Lower leg skin (tissue), 4 donors: ENCODE measurements at places on chromosomes 2 and 18.
A peak's percentile ranks its signal among the peaks of the same experiment; 100 is the strongest.

- DNase-seq, result peak; percentile 33
These were observed 501.1 kb upstream of the TNP1 start for GRCh38 chr2:217360781-217361482.

- no peak for DNase-seq
These were observed 533.5 kb upstream of the NRP2 start for GRCh38 chr2:205148755-205149154.

- no peak for DNase-seq
These were observed 2.3 kb downstream of the FEV start for GRCh38 chr2:218982586-218983262.

DNA sequence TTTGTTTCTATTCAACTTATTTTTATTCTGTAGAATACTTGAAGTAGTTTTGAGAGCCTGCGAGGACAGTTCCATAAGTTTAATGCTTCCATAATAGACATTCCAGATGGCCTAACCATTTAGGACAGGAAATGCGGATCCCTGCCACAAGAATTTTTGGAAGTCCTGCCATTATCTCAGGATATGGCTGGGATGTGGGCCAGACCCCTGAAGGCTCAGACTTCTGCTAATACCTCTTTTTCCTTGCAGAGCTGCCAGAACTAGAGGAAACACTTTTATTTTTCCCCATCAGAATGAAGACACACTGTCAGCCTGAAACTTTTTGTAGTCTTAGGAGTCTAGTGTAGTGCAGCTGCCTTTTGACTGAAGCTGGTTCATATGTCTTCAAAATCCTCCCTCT is 806.5 kb downstream of the TDRD15 start:
- DNase-seq, result no peak

GRCh38 chr2:9842487-9843228 is 616 bp upstream of the TAF1B start:
- DNase-seq, result no peak

DNA sequence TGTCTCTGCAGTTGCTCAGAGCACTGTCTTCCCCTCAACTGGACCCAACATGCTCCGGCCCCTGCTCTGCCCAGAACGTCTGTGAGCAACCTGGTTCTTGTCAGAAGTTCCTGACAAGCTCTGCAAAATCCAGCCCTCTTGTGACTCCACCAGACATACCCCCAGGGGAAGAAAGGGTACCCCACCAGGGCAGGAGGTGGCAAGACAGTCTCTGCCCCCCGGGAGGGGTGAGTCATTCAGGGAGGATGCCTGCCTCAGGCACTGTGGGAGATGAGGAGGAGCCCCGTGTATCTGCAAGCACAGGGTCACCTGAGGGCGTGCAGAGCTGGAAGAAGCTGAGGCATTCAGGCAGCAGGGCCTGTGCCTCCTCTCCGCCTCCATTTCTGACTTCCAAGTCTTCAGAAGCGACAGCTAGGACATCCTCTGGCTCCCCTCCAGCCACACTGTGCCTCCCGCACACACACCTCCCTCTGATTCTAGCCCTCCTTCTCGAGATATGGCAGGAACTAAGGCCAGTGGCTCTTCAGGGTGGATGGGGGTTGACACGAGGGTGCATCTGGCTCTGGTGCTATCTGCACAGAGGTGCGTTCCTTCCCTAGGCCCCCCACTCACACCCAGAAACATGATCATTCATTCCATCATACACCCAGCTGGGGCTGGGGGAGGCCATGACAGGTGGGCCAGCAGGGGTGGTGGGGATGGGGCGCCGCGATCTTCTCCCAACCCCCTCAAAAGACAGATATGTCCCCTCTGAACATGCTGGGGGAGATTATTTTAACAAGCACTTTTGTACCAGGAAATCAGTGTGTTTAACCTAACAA is 222.2 kb downstream of the CYP26B1 start:
- DNase-seq, result no peak

GRCh38 chr2:98759338-98759737 is 28.4 kb upstream of the MGAT4A start:
- no peak for DNase-seq

- no peak for DNase-seq
These were observed at the start of gene LRRTM4 for GRCh38 chr2:77521931-77522470. Gene LRRTM4 (minus strand): TSS chr2:77522376.

DNA sequence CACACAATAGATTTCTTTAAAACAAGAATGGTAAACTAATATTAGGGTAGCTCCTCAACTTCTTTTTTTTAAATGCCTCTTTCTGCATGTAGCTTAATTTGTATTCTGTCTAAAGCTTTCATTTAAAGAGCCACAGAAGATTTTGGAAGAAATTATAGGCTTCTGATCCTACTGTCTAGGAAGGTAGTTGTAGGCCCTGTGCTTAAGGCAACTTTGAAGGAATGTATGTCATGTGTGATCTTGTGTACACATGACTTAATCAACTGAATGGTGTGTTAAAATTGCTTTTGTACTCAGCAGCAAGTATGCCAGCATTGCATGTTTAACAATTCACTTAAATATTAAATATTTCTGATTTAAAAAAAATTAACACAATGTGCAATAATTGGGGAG is 51.5 kb upstream of the LYPD6 start:
- no peak for DNase-seq

DNA sequence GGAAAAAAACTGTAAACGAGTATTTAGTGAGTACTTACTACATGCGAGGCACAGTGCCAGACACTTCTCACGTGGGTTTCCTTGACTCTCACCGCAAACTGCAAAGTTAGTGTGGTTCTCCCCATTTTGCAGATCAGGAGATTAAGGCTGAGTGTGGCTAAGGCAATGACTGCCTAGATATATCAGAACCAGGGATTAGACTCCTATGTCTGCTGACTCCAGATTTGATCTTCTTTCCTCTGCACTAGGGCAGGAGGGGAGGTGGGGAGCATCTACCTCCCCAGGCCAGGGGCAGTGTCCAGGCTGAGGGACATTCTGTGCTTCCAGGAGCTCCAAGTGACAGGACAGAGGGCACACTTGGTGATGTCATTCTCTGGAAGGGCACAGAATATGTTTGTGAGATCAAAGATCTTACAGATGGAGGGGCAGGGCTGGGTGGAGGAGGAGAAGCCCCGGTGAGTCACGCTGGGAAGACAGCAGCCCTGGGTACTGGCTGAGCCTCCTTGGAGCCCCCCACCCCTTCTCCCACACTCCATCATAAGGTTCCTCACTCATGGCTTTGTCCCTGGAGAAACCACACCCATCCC is 92.4 kb downstream of the RHOB start:
- peak; percentile 59 for DNase-seq

DNA sequence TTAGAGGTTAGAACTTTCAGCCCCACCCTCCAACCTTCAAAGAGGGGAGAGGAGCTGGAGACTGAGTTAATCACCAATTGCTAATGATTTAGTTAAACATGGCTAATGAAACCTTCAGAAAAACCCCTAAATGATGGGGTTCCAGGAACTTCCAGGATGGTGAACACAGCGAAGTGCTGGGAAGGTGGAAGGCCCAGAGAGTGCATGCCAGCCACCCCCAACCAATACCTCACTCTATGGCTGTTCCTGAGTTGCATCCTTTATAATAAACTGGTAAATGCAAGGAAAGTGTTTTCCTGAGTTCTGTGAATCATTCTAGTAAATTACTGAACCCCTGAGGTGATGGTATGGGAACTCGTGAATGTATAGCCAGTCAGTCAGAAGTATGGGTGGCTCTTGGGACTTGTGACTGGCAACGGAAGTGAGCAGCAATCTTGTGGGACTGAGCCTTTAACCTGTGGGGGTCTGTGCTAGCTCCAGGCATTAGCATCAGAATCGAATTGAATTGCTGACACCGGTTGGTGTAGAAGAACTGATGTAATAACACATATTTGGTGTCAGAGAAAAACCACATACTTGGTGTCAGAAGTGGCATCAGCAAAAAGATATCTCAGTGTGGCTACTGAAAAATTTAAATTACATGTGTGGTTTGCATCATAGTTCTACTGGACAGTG is 37.4 kb downstream of the NPHP1 start:
- DNase-seq, result no peak

GRCh38 chr2:112916145-112916571 is 5.2 kb downstream of the IL37 start:
- DNase-seq, result no peak

- no peak for DNase-seq
These were observed 136.9 kb downstream of the HDAC4 start for GRCh38 chr2:239263669-239264491.

GRCh38 chr2:161237392-161238264 is 70.6 kb upstream of the PSMD14 start:
- peak; percentile 90 for DNase-seq

DNA sequence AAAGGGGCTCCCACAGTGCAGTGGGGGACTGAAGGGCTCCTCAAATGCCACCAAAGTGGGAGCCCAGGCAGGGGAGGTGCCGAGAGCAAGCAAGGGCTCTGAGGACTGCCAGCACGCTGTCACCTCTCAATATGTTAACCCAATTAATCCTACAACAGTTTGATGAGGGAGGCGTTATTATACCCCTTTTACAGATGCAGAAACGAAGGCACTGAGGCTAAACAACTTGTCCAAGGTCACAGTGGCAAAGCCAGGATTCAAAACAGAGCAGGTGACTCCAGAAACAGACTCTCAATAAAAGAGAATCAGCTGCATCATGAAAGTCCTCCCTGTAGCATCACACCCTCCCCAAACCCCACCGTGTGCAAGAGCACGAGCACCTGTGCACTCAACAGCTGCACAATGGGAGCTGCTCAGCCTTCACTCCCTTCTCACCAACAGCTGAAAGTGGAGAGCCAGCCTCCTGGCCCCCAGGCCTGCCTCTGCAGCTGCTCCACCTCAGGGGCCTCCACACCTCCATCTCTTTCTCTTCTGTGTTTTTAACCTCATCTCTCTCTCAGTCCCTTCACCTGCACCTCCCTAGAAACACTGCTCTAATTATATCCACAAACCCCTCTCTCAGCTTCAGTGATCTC is 8.1 kb downstream of the NPC1 start:
- no peak for DNase-seq

GRCh38 chr2:5696945-5697521 is 4.8 kb downstream of the SOX11 start:
- DNase-seq, result no peak

DNA sequence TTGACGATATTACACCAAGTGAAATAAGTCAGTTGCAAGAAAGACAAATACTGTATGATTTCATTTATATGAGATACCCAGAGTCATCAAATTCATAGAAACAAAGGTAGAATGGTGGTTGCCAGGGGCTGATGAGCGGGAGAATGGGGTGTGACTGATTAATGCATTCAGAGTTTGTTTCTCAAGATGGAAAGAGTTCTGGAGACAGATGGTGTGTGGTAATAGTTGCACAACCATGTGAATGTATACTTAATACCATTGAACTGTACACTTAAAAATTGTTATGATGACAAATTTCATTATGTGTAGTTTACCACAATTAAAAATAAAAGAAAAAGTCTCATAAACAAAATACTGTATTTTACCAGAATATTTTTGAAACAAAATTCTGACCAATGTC is 117.3 kb downstream of the PIGN start:
- no peak for DNase-seq

DNA sequence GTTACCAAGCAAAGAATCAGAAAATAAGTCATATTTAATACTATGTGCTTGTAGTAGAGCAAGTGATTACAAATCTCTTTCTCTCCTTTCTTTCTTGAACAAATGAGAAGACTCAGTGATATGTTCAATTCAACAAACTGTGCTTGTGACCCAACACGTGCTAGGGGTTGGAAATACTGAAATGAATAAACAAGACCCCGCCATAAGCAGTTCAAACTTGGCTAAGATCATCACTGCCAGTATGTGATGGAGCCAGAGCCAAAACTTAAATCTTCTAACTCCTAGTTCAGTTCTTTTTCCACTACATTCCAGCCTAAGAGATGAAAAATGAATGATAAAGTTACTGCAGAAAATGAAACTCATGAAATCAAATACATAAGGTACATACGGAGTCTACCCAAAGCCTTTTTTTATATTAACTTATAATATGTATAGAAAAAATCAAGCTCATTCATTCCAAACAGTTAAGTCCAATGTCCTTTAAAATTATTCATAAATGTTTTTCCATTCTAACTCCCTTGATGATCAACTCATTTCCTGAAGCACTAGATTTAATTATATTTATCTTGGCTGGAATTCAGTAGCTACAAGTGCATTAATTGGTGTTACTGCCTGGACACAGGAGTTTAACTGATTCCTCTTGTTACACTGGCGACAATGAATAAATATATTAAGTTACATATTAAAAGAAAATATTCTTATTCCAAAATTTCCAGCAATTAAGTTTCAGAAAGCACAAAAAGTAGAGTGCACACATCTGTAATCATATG is 36.0 kb downstream of the GALNT3 start:
- no peak for DNase-seq

- DNase-seq, result no peak
These were observed 504.3 kb upstream of the ID2 start for GRCh38 chr2:8177566-8177965.

GRCh38 chr2:31694444-31694843 is 113.7 kb upstream of the SRD5A2 start:
- DNase-seq, result no peak

GRCh38 chr2:147479358-147479757 is 365.5 kb upstream of the ACVR2A start:
- DNase-seq, result no peak

DNA sequence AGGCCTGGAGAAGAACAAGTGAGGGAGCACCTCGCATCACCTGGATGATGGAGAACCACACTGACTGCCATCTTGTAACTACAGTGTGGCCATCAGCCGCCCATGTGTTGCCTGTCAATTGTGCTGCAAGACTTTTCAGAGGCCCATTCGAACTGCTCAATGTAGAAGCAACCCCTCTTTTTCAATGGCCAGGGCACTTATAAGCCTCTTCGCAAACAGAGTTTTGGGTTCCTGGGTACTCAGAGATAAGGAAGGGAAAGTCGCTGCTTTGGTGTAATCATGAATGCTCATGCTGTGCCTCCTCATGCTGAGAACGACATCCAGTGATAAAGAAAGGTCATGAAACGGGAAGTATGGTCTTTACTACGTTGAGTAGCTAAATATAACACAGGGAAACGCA is 143.9 kb upstream of the SLC39A10 start:
- no peak for DNase-seq

DNA sequence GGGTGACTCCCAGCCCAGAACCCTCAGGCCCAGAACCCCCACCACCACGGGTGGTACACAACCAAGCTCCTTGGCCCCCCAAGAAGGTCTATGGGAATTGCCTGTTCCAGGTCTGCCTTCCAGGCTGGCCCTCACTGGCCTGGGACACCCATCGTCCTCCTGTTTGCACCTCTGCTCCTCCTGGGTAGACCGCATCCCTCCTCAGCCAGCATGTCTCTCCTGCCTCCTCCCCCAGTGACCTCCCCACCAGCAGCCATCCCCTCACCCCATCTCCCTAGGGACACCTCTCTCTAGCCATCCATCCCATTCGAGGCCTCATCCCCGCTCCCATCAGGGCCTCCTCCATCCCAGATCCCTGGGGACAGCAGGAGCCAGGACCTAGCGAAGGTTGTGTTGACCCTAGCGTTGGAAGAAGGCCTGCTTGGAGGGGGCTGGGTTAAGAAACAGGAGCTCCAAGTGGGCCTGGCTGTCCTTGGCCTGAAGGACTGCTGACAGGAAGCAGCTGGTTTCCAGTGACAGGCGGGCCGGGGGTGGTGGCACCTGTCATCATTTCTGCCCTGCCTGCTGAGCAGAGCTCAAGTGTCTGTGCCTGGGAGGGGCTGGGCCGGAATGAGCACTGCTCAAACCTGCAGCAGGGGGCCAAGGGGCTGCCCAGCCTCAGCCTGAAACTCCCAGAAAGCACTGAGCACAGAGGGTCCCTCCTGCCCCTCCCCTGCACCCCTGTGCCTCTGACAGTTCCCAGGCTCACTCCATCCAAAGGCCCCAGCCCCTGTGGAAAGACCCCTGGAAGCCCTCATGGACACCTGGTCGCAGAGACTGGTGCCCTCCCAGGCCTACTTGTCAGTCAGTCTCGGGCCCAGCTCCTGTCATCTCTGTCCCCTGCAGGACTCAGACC is 96.0 kb upstream of the OTOS start:
- no peak for DNase-seq

- no peak for DNase-seq
These were observed 67.2 kb upstream of the ID2 start for GRCh38 chr2:8614646-8615045.
